Liver (tissue), 10 donors: ENCODE measurements at places on chromosomes 7 and 10. TPM values are rescaled to one million over a fixed set of nuclear protein-coding genes. Genes with fewer than 3 reads are reported as not detected.

PTPRZ1 gene
- total RNA-seq: 0.09 TPM

PILRA gene
- 2.8 TPM for total RNA-seq

ELAPOR2 gene
- total RNA-seq: 1.2 TPM

ABCC2 gene
- total RNA-seq: 234 TPM

SLIT1 gene
- total RNA-seq: under 0.01 TPM

GRCh38 chr10:124534231-124534798 lies 72.7 kb downstream of the LHPP start:
- no peak overlapping the region for H3K27ac ChIP-seq
- no peak for DNase-seq
- H3K4me1 ChIP-seq: no peaks in the 10 kb centered on the region
- no peaks in the 10 kb centered on the region for H3K27me3 ChIP-seq

GRCh38 chr7:2670171-2670570 lies 17.8 kb upstream of the AMZ1 start:
- peaks cover 21% of the 10 kb centered on the region for H3K4me1 ChIP-seq
- no peaks in the 10 kb centered on the region for H3K36me3 ChIP-seq
- DNase-seq: no peak
- no peaks in the 10 kb centered on the region for H3K27me3 ChIP-seq

GRCh38 chr7:121105262-121105661 lies 116.8 kb downstream of the CPED1 start:
- no peaks in the 10 kb centered on the region for H3K27me3 ChIP-seq
- no peak for DNase-seq
- no peaks in the 10 kb centered on the region for H3K36me3 ChIP-seq
- H3K4me3 ChIP-seq: no peak overlapping the region
- no peak overlapping the region for H3K27ac ChIP-seq

- H3K4me1 ChIP-seq: peaks cover 2% of the 10 kb centered on the region
- no peak overlapping the region for H3K4me3 ChIP-seq
- H3K27me3 ChIP-seq: no peaks in the 10 kb centered on the region
Measured at GRCh38 chr10:114881417-114881816, 56.6 kb upstream of the TRUB1 start.

DNA sequence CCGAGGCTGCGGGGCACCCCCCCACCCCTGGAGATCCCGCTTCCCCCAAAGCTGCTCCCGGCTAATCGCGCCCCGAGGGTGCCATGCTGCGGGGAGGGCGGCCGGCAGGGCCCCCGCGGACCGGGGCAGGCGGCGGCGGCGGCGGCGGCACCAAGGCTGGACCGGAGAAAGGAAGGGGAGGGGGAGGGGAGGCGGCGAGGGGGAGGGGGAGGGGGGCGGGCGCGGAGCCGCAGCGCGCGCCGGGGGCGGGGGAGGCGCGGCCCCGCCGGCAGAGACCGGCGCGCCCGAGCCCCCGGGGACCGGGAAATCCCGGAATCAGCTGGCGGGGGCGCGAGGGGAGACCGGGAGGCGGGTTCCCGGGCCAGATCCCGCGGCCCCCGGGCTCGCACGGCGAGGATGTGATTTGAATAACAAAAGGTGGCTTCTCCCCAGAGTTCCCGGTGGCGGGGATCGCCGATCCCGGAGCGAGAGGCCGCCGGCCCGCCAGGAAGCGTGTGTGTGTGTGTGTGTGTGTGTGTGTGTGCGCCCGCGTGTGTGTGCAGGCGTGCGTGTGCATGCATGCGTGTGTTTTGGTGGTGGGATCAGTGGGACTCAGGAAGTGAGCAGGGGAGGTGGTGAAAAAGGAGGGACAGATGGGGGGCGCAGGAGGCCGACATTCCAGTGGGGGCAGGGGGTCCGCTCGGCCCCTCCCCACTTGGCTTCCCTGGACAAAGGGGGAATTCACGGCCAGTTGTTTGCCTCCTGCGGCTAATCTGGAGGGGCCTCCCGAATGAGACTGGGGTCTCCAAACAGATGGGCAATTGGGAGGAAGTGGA lies 99.5 kb downstream of the HIP1 start:
- H3K4me1 ChIP-seq: no peaks in the 10 kb centered on the region
- H3K36me3 ChIP-seq: no peaks in the 10 kb centered on the region
- H3K27ac ChIP-seq: peak overlapping the region; percentile 54

GRCh38 chr7:106553446-106553836 lies 107.5 kb downstream of the CCDC71L start:
- H3K27me3 ChIP-seq: no peaks in the 10 kb centered on the region
- no peak overlapping the region for H3K27ac ChIP-seq
- no peak overlapping the region for H3K4me3 ChIP-seq
- no peaks in the 10 kb centered on the region for H3K36me3 ChIP-seq

DNA sequence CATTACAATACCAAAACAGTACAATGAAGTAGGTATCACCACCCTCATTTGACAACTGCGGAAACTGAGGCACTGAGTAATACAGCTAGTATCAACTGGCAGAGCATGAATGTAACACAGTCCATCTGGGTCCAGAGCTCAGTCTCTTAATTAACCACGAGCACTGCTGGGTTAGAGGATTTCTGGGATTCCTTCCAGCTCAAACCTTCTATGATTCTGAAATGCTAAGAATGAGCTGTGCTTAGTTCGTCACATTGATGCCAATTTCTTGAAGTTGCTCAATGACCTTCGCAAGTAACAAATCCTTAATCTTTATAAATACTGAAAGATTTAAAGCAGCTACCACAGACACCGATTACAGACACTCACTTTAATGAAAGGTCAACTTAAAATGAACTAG lies 62.5 kb downstream of the SGMS1 start:
- no peaks in the 10 kb centered on the region for H3K27me3 ChIP-seq
- H3K27ac ChIP-seq: peak overlapping the region; percentile 63
- no peaks in the 10 kb centered on the region for H3K36me3 ChIP-seq
- peaks cover 35% of the 10 kb centered on the region for H3K4me1 ChIP-seq
- DNase-seq: no peak

GRCh38 chr10:117477961-117478670 lies 64.4 kb upstream of the EMX2 start:
- no peaks in the 10 kb centered on the region for H3K4me1 ChIP-seq
- no peak overlapping the region for H3K4me3 ChIP-seq
- no peak for DNase-seq
- H3K36me3 ChIP-seq: no peaks in the 10 kb centered on the region
- no peak overlapping the region for H3K27ac ChIP-seq

DNA sequence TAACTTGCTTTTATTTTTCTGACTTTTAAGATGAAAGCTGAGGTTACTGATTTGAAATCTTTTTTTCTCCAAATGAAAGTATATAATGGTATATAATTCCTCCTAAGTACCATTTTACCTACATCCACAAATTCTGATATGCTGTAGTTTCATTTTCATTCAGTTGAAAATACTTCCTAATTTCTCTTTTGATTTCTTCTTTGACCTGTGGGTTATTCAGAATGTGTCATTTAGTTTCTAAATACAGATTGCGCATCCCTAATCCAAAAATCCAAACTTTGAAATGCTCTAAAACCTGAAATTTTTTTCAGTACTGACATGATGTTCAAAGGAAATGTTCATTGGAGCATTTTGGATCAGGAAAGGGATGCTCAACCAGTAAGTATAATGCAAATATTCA lies 168.7 kb downstream of the CELF2 start:
- no peaks in the 10 kb centered on the region for H3K4me1 ChIP-seq
- no peaks in the 10 kb centered on the region for H3K36me3 ChIP-seq
- no peak overlapping the region for H3K27ac ChIP-seq
- no peak for DNase-seq
- H3K27me3 ChIP-seq: no peaks in the 10 kb centered on the region
- H3K4me3 ChIP-seq: no peak overlapping the region

GRCh38 chr10:1137499-1138163 lies 81.4 kb downstream of the WDR37 start:
- H3K4me3 ChIP-seq: no peak overlapping the region
- no peaks in the 10 kb centered on the region for H3K36me3 ChIP-seq
- H3K27me3 ChIP-seq: no peaks in the 10 kb centered on the region

GRCh38 chr7:135711139-135711469 lies 16.9 kb downstream of the SLC13A4 start:
- no peaks in the 10 kb centered on the region for H3K27me3 ChIP-seq
- no peak overlapping the region for H3K4me3 ChIP-seq
- DNase-seq: no peak
- H3K36me3 ChIP-seq: no peaks in the 10 kb centered on the region

GRCh38 chr10:43576580-43576979 lies 2.2 kb upstream of the ZNF239 start:
- H3K36me3 ChIP-seq: no peaks in the 10 kb centered on the region
- H3K27me3 ChIP-seq: no peaks in the 10 kb centered on the region
- no peak for DNase-seq
- H3K4me1 ChIP-seq: peaks cover 3% of the 10 kb centered on the region

- DNase-seq: no peak
- no peak within 1 kb of the TSS for H3K27ac ChIP-seq
- no peaks in the 10 kb centered on the region for H3K4me1 ChIP-seq
- no peaks in the 10 kb centered on the region for H3K36me3 ChIP-seq
Measured at GRCh38 chr7:12570534-12571461, at the start of gene SCIN. Gene SCIN, plus strand, starts transcription at chr7:12570720. Its CDS starts 67 bp downstream, at chr7:12570787.

GRCh38 chr7:157737151-157738065 lies 400.6 kb downstream of the DNAJB6 start:
- H3K36me3 ChIP-seq: no peaks in the 10 kb centered on the region
- H3K27me3 ChIP-seq: peaks cover 4% of the 10 kb centered on the region
- H3K4me1 ChIP-seq: no peaks in the 10 kb centered on the region
- H3K4me3 ChIP-seq: no peak overlapping the region

DNA sequence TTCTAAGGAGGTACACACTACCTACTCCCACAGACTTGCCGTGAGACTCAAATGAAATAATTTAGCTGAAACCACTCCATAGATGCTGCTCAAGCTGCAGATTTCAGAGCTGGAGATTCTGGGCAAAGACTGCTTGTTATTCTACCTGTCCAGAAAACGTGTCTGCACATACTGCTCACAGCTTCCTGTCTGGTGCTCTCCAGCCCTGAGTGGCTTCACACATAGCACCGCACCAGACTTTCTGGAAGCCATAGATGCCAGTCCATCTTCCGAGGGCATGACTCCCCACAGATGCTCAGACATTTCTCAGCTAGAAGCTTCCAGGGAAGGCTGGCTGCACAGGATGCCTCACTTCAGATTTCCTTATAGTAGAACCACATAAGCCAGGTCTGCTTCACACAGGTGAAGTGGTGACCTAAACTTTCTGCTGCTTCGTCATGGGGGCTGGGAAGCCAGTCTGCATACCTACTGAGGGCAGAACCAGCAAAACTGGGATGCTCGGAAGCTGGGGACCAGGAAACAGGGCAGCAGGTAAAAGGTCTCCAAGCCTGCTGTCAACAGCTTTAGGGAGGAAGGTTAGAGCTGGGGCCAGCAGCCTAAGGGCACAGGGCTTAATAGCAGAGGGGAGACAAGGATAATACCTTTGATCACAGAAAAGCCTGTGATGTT lies 18.2 kb downstream of the CCDC6 start:
- no peak overlapping the region for H3K4me3 ChIP-seq
- no peaks in the 10 kb centered on the region for H3K27me3 ChIP-seq
- DNase-seq: no peak
- peaks cover 2% of the 10 kb centered on the region for H3K4me1 ChIP-seq
- H3K27ac ChIP-seq: no peak overlapping the region
- H3K36me3 ChIP-seq: no peaks in the 10 kb centered on the region

DNA sequence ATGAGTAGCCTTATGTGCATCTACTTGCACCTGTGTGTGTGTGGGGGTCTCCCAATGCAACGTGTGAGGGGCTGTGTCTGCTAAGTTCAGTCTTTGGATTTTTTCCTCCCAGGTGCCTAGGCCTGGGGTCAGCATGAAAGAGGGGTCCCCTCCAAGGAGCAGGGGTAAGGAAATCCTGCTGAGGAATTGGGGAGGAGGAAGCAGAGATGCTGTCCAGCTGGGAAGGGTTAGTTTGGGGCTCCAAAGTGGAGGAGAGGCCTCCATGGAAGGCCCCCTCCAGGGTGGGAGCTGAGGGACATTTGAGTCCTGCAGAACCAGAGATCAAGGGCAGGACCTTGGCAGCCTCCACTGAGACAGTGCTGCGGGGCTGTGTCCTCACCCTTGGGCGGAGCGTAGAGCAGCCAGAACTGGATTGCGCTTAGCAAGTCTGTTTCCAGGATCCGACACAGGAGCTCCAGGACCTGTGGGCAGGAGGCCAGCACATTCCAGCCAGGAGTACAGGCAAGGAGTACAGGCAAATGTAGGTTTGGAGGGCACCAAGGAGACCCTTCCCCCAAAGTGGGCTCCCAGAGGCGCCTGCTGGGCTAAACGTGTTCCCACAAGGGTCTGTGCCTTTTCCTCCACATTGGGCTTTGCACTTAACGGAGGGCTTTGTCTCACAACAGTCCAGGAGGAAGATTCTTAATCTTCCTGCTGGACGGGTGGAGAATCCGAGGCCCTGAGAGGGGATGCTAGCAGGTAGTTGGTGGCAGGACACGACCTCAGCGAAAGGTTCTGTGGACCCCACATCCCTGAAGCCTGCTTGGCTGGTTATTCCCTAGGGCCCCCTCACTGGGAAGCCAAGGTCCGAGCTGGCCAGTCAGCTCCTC lies 10.1 kb downstream of the TBATA start:
- no peak overlapping the region for H3K27ac ChIP-seq
- no peaks in the 10 kb centered on the region for H3K4me1 ChIP-seq
- no peaks in the 10 kb centered on the region for H3K27me3 ChIP-seq
- H3K4me3 ChIP-seq: no peak overlapping the region

- H3K4me1 ChIP-seq: peaks cover 2% of the 10 kb centered on the region
- H3K36me3 ChIP-seq: no peaks in the 10 kb centered on the region
- no peak for DNase-seq
- H3K4me3 ChIP-seq: no peak overlapping the region
- no peaks in the 10 kb centered on the region for H3K27me3 ChIP-seq
- H3K27ac ChIP-seq: no peak overlapping the region
Measured at GRCh38 chr7:75732764-75733630, 5.7 kb downstream of the HIP1 start.

GRCh38 chr10:28644647-28645046 lies 32.7 kb upstream of the BAMBI start:
- H3K4me3 ChIP-seq: no peak overlapping the region
- no peaks in the 10 kb centered on the region for H3K36me3 ChIP-seq
- H3K27ac ChIP-seq: no peak overlapping the region
- H3K27me3 ChIP-seq: no peaks in the 10 kb centered on the region
- DNase-seq: no peak

DNA sequence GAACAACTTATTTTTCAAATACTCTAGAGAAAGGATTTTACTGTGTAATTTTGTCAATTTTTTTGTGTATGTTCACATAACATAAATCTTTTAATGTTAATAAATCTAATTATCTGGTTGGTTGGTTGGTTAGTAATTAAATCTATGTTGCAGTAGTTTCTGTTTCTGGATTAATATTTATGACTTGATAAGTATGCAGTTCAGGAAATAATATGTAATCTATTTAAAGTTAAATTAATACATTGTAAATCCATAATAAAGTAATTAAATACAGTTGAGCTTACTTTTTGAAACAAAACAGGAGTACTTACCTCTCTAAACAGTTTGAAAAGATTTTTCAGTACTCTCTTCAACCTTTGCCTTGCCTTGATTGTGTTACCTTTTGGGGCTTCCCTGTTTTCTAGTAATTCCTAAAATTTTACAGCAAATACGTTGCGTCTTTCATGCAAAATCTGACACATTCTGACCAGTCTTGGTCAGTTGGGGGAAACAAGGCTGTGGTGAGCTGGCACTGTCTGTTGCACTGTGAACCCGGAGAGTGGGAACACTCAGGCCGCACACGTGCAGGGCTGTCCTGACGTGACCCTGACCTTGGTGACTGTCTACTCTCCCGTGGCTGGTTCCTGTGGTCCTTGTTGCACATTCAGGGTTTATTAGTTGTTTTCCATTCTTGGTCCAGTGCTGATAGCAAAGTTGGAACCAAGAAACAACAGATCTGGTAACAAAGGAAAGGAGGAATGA lies 45.6 kb upstream of the FGL2 start:
- DNase-seq: peak; percentile 45
- H3K4me1 ChIP-seq: peaks cover 3% of the 10 kb centered on the region
- H3K36me3 ChIP-seq: no peaks in the 10 kb centered on the region

GRCh38 chr7:51224811-51225595 lies 91.6 kb downstream of the COBL start:
- DNase-seq: no peak
- H3K4me1 ChIP-seq: peaks cover 7% of the 10 kb centered on the region
- no peaks in the 10 kb centered on the region for H3K36me3 ChIP-seq
- no peak overlapping the region for H3K27ac ChIP-seq
